HL-60 (cell line): ENCODE measurements at places on chromosomes 3 and 15.

DNA sequence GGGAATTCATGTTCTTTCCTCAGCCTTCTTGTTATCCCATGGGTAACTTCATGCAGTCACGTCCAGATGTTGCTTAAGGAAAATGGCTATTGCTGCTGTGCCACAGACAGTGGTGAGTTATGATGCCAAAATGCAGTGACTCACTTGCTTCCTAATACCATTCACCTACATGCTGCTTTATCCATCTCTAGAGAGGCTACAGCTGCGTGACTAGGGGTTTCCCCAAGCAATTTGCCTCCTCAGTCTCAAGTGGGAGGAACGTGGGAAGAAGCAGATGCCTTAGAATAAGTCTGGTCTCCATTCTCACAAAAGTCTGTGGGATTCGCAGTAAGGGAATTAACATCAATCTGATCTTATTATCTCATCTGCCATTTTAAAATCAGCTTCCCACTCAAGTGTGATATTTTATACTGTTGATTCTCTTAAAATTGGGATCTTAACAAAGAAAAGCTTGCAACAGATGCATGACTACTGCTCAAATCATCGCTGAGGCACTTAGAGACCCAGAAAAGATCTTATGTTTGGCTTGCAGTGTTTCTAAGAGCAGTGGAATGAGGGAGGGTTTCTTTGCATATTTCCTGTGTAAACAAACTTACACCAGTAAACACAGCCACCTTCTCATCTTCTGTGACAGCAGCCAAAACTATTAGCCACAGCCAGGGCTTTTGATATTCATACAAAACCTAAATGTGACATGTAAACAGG lies 62.0 kb upstream of the ACP3 start:
- DNase-seq, result no peak

- no peak for DNase-seq
Measured at GRCh38 chr3:146222204-146223046, 28.5 kb downstream of the PLSCR4 start.

DNA sequence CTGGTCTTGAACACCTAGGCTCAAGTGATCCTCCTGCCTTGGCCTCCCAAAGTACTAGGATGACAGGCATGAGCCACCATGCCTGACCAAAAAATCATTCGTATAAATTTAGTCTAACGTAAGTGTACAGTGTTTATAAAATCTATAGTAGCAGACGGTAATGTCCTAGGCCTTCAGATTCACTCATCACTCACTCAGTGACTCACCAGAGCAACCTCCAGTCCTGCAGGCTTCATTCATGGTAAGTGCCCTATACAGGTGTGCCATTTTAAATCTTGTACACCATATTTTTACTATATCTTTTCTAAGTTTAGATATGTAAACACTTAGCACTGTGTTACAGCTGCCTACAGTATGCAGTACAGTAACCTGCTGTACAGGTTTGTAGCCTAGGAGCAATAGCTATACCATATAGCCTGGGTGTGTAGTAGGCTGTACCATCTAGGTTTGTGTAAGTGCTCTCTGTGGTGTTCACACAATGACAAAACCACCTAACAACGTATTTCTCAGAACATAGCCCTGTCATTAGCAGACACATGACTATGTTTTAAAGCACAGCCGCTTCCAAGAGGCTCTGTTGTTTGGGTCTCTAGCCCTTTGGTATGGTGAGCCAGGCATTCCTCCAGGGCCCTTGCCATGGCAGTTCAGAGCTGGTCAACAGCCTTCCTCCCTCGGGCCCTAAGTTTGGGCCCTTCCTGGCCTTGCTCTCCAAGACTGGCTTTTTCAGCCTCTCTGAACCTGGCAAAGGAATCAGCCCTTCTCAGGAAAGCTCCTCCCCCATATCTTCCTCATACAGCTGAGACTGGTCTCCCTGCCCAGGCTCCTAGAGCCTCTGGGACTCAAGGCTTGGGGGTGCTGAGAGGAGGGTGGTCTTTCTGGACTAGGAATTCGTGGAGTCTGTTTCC lies 1.9 kb upstream of the CCDC9B start:
- DNase-seq, result no peak

- DNase-seq, result no peak
Measured at GRCh38 chr15:69653306-69653705, 200.7 kb downstream of the RPLP1 start.

DNA sequence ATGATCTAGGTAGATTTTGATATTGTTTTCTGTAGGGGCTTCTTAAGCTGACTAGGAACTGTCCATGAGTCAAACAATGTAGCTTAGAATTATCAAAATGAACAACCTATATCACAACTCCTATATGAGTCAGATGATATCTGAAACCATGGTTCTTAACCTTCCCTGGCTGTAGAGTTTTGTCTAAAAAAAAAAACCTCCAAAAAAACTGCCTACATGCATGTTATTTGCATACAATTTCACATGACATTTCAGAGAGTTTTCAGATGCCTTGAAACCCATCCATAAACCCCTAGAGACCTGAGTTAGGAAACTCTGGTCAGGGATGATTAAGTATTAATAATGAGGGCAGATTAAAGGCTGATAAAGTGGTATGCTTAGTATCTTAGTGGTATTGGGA lies 157.0 kb downstream of the CHST2 start:
- DNase-seq, result no peak

GRCh38 chr15:84151205-84151931 lies 84.2 kb upstream of the GOLGA6L4 start:
- no peak for DNase-seq

DNA sequence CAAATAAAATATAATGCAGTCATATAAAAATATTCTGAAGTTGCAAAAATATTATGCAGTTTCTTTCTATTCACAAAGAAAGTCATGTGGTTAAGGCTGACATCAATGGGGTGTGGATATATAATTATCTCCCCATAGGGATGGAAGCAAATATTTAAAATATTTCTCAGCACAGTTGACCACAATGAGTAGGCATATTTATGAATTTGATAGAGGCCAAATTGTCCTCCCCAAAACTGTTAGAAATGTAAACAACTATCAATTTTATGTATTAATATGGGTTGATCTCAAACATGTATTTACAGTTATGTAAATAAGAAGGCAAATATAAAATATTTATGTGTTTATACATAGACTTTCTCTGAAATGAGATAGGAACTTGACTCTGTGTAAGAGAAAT lies 246.0 kb upstream of the CBLB start:
- DNase-seq, result no peak

- DNase-seq, result no peak
Measured at GRCh38 chr3:164233951-164234350, 844.3 kb downstream of the SI start.

GRCh38 chr3:57094575-57094974 lies 34.1 kb downstream of the SPATA12 start:
- DNase-seq, result no peak
